ENCODE measurements at places on chromosomes 3 and 15.

DNA sequence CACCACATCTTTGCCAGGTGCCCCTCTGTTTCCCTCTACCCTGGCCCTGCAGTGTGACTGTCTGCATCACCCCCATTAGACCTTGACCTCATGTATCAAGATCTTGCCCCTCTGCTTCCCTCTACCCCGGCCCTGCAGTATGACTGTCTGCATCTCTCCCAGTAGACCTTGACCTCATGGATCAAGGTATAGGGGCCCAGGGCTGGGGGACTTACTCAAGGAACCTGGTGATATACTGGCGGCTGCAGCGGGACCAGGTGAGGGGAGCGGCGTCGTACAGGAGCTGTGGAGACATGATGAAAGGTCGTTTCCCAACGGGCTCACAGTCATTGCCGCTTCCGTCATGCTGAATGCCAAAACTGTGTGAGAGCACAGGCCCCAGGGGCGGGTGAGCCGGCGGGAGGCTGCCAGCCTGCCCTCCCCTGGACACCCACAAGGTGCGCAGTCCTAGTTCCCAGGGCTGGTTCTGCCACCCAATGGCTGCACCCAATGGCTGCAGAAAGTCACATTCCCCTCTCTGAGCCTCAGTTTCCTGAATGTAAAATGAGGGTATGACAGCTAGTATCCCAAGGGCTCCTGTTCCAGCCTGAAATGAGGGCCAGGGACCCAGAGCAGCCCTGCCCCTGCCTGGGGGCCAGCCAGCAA, 23.1 kb downstream of the ADAMTS7 start:
- no peak for DNase-seq

GRCh38 chr15:87522997-87523396, 733.5 kb downstream of the NTRK3 start:
- no peak for DNase-seq

GRCh38 chr3:61415201-61415600, 146.2 kb upstream of the PTPRG start:
- DNase-seq = no peak

DNA sequence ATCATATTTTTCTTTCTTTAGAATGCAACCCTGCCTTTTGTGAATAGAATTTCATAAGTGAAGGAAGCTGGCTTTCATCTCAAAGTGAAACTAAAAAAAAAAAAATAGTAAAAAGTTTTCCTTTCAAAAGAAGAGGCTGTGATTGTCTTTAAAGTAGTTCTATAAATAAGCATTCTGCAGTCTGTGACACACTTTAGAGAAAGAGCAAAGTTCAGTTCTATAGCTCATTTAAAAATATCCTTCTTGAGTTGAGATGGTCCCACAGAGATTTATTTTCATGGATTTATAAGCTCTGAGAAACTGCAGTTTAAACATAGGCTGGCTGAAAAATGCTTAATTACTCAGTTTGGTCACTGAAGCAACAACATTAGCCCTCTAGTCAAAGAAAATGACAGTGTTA, 36.1 kb upstream of the CNTN6 start:
- no peak for DNase-seq

All from bone marrow (tissue), 2 donors.